Stimulated activated CD4-positive, alpha-beta T cell treated with anti-CD3 and anti-CD28 coated beads, Interleukin-15, amount 100 ng/mL, for 24 hours (primary cell): ENCODE measurements at places on chromosomes 2 and 18.

GRCh38 chr18:46663539-46663938, 6.5 kb upstream of the LOXHD1 start:
- DNase-seq: no peak

DNA sequence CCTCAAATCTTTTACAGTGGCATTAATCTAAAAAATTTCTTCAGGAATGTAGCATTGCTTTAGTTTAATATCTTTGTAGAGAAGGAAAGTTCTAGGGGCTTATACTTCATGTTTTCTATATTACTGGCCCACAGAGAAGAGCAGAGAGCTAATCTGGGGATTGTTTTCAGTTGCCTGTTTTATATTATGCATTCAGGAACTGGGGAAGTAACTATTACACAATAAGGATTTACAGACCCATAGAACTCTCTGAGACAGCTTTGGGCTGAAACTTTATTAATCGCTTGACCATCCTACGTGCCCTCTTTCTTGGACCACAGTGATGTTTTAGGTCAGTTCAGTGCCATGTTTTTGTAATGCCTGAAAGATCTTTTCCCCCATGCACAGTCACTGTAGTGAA, 29.9 kb downstream of the BIRC6 start:
- no peak for DNase-seq

- no peak for DNase-seq
Observed at GRCh38 chr2:215691346-215691745, 255.5 kb upstream of the FN1 start.

DNA sequence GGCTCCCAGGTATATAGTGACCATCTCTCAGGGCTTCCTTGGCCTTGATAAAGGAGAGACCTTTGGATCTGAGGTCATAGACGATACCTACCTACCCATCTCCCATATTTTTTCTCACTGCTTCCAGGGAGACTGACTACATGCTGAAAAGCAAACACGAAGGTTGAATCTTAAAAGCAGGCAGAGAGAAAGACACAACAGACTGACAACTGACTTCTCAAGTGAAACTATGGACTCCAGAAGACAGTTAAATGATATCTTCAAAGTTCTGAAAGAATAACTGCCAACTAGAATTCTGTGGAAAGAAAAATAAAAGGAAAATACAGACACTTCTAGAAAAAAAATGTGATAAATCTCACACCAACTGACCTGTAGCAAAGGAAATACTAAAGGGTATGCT, 76.5 kb upstream of the HAAO start:
- no peak for DNase-seq

DNA sequence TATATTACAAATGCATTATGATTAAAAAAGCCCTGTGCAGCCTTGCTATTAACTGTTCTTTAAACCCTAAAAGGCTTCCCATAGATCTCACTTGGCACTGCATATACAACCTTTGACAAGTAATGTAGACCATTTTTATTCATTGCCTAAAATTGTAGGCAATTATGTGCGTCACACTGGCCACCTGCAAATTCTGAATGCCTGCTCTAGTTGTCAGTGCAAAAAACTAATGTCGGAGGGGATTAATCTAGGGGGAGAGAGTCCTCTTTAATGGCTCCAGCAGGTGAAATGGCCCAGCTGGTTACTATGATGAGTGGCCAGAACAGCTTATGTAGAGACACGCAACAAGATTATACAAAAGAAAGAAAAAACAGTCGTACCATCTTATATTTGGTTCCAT, 123.2 kb downstream of the OLA1 start:
- DNase-seq: no peak

GRCh38 chr2:157421331-157421944, 22.5 kb downstream of the CYTIP start:
- no peak for DNase-seq

GRCh38 chr2:208210688-208211451, 21.0 kb upstream of the C2orf80 start:
- DNase-seq: no peak
